Omental fat pad (tissue), 4 donors: ENCODE measurements at places on chromosomes 1 and 21.

DNA sequence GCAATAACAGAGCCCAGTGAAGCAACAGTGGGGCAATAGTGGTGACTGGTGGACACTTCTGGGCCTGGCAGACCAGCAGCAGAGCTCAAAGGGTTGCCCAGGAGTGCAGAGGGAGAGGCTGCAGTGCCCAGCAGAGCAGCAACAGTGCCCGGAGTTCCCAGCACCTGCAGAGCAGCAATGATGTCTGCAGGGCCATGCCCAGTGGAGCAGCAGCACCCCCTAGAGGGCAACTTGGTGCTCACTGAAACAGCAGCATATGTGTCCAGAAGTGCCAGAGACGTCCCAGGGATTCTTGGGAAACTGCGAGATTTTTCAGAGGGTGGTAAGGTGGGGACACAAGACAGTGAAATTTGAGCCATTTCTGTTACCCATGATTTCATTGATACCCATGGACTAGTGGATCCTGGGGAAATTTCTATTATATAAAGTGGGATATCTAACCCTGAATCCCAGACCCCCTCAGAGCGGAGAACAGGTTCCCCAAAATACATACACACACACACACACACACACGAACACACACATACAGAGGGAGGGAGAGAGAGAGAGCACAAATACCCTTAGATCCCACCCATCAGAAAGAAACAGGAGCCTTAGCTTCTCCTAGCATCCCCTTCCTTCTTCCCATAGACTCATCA lies 156.9 kb upstream of the GJB5 start:
- DNase-seq = peak; percentile 57

GRCh38 chr21:19700476-19700875 lies 1296.9 kb upstream of the TMPRSS15 start:
- no peak for DNase-seq

DNA sequence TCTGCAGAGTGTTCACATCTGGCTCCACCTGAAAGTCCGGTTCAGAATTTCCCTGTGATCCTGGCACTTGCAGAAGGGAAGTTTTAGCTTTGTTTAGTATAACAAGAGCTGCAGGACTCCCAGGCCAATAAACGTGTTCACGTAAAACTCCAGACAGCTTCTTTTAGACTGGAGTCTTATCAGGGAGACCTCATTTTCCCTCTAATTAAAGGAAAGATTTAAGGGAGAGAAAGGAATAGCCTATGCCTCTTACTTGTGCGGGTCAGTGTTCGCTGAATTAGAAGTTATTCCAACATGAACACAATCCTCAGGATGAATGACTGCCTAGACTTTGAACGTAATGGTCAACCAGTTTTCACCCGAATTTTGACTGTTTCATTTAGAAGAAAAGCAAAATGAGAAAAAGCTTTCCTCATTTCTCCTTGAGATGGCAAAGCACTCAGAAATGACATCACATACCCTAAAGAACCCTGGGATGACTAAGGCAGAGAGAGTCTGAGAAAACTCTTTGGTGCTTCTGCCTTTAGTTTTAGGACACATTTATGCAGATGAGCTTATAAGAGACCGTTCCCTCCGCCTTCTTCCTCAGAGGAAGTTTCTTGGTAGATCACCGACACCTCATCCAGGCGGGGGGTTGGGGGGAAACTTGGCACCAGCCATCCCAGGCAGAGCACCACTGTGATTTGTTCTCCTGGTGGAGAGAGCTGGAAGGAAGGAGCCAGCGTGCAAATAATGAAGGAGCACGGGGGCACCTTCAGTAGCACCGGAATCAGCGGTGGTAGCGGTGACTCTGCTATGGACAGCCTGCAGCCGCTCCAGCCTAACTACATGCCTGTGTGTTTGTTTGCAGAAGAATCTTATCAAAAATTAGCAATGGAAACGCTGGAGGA lies 202.1 kb upstream of the SGIP1 start:
- no peak for DNase-seq

DNA sequence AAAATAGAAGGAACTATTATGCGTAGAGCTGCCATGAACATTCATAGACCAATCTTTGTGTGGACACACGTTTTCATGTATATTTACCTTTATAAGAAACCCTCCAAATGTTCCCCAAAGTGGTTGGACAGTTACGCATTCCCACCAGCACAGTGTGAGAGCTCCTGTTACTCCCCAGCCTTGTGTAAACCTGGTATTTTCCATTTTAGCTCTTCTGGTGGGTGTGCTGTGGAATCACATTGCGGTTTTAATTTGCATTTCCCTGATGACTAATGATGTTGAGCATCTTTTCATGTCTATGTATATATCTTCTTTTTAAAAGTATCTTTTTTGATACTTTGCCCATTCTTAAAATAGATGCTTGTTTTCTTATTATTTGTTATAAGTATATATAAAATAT lies 3.2 kb upstream of the UBASH3A start:
- no peak for DNase-seq

- no peak for DNase-seq
Measured at GRCh38 chr1:207304710-207305488, 16.6 kb upstream of the CD55 start.

DNA sequence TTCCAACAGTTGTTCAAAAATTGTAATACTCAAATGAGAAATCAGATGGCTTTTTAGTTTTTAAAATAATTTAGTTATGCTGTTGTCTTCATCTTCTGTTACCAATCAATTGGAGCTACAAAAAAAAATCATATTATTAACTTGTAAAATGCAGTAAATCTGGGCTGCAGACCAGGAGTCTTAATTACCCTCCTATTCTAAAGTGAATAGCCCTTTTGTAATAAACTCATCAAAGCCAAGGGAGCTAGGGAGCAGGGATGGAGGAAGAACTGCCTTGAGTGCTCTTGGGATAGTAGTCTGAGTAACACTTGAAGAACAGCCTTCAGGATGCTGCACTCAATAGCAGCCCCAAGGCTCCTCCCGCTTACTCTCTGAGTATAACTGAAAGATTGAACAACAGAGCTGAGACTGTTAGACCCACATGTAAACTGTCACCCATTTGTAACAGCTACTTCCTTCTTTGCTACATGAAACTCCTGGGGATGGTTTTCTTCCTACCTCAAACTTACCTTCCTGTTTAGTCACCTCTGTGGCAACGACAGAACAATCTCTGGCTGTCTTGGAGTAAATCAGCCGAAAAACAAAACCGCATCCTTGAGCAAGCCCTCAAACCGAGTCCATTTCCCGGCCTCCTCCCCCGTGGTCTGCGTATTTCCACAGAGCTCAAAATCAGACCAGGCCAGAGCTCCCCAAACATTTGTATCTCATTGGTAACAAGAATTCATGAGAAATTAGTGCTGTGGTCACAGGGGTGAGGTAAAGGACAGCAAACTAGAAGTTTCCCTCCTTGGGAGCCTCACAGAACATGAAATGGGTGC lies 55.9 kb downstream of the CD58 start:
- no peak for DNase-seq

GRCh38 chr1:42739753-42740700 lies at the start of gene CLDN19:
Gene CLDN19 (minus strand): TSS chr1:42740236. CDS start chr1:42740063, 173 bp downstream.
- DNase-seq = no peak

- no peak for DNase-seq
Measured at GRCh38 chr1:205339717-205340116, 17.0 kb downstream of the KLHDC8A start.

GRCh38 chr1:65469126-65469888 lies 48.8 kb downstream of the LEPR start:
- no peak for DNase-seq

DNA sequence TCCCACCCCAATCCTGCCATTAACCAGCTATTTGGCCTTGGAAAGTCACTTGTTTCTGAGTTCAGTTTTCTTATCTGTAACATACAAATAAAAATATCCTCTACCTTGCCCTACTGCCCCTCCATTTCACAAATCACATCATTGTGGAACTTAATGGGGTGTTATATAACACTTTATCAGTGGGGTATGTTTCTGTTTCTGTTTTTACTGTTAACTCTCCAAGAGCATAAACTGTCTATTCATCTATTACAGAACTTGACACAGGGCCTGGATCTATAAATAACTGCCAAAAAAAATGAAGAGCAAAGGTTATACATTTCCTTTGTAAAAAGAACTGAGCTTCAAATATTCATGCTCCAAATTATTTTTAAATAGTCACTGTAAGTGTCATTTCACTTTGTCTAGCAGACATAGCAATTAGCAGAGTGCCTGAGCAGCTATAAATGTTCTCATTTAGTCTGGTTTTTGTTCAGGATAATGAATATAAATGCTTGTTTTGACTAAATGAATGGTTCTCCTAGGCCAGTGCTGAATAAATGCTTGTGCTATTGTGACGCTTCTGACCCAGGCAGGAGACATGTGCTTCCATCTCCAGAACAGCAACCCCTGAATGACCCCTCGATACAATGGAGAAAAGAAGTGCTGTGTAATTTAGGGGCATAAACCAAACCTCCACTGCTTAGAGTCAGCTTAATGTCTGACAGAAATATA lies 7.4 kb downstream of the PIGM start:
- DNase-seq = no peak

DNA sequence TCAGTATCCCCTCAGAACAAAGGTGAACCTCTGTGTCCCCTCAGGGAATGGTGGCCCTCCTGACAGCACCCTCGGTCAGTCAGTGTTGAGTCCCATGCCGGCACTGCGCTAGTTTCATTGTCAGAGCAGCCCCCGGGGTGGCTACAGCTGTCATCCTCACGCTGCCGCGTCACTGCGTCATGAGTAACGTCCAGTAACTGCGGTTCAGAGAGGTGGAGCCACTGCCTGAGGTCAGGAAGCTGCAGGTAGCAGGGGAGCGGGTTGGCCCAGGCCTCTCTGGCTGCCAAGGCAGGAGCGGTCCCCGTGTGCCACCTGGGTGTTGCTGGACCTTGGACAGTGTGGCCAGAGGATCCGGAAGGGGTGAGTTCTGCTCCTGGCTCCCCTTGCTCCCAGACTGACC lies 20.2 kb upstream of the WNT4 start:
- DNase-seq = no peak

- no peak for DNase-seq
Measured at GRCh38 chr21:45699251-45699942, 55.9 kb downstream of the PCBP3 start.

- DNase-seq = no peak
Measured at GRCh38 chr1:24317956-24318614, 1.1 kb upstream of the GRHL3 start.

DNA sequence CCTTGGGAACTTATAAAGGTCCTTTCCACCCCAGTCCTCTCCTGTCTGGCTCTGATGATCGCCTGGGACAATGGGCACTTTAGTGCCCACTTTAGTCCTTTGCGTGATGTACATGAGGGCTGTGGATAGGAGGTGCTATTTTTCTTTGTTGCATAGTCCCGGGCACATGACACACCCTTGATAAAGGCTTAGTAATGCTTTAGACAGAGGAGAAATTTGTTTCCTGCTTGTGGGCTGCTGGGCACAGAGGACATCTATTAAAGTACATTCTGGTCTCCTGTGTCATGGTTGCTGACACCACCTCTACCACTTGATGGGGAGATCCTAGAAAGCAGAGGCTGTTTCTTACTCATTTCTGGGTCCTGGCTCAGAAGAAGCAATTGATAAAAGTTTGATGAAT lies 5.4 kb upstream of the KNCN start:
- DNase-seq = no peak

- no peak for DNase-seq
Measured at GRCh38 chr1:189681252-189681919, 796.3 kb downstream of the BRINP3 start.

DNA sequence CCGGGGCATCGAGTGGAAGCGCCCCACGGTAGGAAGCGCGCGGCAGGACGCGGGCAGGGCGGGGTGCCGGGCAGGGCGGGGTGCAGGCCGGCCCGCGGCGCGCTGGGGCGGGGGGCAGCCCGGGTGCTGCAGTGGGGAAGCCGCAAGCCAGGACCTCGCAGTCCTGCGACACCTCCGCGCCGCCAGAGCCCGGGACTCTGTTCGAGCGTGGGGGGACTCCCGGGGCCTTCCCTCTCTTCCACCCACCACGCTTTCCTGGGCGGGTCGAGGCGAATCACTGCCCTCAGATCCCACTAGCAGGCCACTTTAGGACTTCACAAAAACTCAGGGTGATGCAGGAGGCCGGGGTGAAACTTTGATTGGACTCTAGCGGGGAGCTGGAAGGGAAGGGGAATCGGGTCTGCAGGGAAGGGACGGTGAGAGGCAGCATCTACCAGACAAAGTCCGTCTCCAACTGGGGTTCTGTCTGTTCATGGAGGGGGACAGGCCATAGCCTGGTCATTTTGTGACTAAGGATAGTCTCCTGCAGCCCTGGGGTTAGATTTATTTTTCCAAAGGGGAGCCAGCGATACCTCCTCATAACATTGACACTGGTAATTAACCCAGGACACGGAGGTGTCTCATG lies 623 bp downstream of the CAPN2 start:
- DNase-seq = no peak

DNA sequence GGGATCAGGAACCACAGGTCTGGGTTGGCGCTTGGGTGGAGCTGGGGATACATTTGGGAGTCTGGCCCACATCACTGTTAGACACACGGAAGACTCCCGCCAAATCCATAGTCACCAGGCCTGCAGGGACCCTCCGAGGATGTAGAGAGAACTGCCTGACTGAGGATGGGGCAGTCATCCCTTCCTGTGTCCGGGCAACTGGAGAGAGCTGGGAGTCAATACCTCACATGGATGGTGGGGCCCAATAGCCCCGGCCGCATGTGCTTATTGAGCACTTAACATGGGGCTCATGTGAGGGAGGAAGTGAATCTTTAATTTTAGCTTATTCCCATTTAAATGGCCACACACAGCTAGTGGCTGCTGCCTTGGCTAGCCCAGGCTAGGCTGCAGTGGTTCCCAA lies 124.5 kb downstream of the TLR5 start:
- no peak for DNase-seq

DNA sequence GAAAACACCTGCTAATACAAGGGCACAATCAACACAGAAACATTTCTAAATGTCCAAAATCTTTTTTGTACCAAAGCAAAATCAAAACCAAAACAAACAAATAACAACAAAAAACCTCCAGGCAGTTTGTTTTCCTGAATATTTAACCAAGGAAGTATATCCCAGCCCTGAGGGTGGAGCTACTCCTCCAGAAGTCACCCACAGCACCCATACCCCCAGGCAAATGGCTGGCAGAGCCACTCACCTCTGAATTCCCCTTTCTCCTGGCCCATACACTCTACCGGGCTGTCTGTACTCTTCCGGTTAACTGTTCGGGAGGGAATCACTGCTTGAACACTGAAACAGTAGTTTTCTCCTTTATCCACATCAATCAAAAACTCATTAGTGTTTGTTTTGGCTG lies 9.5 kb downstream of the F3 start:
- no peak for DNase-seq

DNA sequence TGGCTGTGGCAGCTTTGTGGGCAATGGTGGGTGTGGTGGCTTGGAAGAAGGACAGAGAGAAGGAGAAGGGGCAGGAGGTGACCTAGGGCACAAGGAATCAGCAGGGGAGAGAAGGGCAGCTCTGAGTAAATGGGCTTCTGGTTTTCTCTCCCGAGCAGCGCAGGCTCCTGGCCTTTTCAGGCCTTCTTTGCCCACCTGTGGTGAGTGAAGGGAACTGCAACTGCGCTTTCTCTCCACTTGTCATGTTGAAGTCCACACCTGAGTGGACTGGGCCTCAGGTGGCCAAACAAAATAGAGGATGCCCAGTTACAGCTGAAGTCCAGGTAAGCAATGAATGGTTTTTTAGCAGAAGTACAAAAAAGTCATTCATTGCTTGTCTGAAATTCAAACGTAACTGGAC lies 29.4 kb upstream of the KCNA10 start:
- DNase-seq = no peak
